ENCODE measurements at places on chromosomes 5 and 9.

- DNase-seq, result no peak
Measured at GRCh38 chr9:101201630-101202029, 173.1 kb downstream of the PLPPR1 start.

GRCh38 chr5:89043676-89044075, 160.7 kb upstream of the MEF2C start:
- no peak for DNase-seq

- no peak for DNase-seq
Measured at GRCh38 chr9:112194969-112195431, 19.9 kb upstream of the SUSD1 start.

DNA sequence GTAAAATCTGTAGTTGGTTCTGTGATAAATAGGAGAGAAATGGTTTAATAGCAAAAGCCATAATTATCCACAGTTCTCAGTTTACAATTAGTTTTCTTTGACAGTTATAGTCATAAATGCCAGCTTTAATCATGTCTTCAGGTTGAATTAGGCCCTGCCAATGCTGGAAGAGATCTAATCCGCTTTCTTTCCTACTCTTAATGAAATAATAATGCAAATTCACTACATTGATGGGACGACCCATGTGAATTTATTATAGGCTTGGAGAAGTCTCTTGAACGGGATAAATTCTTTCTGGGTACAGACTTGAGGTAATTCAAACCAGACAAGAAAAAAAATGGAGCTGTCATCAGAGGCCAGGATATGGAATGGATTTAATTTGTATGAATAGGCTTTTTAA, 950.4 kb downstream of the EFNA5 start:
- DNase-seq, result no peak

DNA sequence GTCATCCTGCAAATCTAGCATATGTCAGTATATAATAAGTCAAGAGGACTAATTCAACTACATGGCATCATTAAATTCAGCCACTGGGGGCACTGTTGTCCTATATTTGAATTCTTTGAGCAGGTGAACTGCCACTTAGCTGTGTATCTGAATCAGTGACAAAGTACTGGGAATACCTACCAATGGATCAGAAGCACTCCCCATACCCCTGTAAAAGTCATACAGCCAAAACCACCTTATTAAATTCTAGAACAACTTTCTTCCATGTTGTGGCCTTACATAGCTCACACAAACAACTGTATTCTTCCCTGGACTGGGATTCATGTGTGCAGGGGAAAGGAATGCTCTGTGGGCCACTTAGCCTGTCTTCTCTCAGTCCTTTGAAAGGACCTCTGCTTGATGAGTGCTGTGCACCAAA, 57.4 kb upstream of the PLPP6 start:
- peak; percentile 54 for DNase-seq

DNA sequence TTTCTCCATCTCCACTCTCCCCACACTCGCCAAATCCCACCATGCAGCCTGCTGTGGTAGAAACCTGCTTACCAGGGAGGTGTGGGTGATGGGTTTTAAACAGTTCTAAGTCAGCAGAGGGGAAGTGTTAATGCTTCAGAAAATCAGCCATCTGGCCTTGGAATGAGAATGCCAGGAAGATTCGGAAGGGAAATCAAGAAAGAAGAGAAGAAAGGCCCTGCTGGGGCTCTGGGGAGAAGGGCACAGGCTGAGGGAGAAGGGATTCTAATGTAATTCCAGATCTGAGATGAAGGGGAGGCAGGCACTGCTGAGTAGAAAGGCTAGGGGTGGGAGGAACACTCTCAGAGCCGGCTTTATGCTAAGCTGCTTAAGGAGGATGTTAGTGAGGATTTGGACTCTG, 434.7 kb upstream of the DMAC1 start:
- no peak for DNase-seq

DNA sequence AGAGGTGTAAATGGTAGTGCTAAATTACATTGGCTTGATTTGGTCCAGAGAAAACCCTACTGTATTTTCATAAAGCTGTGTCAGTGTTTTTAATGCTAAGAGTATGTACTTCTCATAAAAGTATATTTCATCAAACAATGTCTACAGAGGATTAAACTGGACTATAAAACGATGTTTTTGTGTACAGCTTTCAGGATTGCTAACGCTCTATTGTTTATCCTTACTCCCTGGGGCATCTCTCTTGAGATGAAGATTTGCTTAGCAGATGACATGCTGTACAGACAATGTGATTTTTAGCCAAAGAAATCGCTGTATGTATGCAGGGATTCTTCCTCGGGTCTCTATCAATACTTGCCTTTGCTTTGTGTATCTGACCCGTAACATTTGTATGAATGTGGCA, 216.0 kb downstream of the FBXL7 start:
- no peak for DNase-seq

DNA sequence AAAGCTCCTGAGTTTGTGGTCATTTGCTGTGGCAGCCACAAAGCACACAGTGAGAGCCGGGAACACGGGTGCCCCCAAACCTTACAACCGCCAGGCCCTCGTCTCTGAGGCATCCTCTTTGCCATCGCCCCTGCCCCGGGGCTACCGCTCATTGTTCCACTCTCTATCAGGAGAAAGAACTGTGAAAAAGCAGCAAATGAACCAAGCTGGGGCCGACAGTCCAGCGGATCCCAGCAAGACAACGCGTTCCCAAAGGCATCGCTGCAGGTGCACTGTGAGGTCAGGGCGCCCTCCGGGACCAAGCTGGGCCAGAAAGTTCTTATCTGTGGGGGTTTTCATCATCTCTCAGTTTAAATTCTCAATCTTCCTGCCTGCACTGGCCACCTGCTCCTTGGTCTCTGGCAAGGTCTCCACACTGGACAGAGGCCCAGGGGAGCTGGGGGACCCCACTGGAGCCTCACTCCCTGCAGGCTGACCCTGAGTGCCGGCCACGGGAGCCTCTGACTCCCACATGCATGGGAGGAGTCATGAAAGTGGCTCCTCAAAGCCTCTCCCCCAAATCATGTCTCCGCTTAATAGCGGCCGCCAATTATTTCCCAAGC, 32.1 kb downstream of the VAV2 start:
- no peak for DNase-seq

- DNase-seq, result no peak
Measured at GRCh38 chr9:81717061-81717746, 27.9 kb upstream of the TLE1 start.

GRCh38 chr5:78661044-78661443, 12.5 kb upstream of the LHFPL2 start:
- no peak for DNase-seq

DNA sequence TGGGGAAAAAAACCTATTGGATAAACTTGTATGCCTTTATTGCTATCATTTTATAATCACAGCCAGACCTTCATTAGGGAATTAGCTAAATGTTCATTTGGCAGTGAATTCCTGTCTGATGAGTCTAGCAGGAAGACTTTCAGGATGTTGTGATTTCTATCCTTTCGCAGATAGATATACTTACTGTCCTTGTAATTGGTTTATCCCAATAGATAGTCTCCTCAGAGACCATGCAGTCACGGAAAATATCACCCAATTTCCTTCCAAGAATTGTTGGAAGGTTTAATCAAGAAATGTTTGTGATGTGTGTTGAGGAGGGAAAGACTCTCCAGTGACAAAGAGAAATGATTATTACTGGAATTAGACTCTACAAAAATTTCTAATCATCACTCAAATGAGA, 1937.9 kb upstream of the WWC1 start:
- DNase-seq, result no peak

DNA sequence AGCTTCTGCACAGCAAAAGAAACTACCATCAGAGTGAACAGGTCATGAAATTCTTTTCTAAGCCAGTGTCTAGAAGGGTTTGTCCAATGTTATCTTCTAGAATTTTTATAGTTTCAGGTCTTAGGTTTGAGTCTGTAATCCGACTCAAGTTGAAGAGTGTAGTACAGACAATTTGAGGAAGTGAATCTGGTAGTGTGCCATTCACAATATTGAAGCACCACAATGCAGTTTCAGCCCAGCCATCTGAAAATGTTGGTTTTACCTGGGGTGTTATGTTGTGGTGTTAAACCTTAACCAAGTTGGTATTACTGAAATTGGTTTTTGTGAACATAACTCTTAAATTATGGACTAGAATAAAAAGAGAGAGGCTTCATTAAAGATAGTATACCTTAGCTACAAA, 77.2 kb downstream of the ADAMTS16 start:
- no peak for DNase-seq

Measured in activated CD4-positive, alpha-beta T cell treated with anti-CD3 and anti-CD28 coated beads, Interleukin-2, amount 50 U/mL, for 4 hours (primary cell).